ENCODE measurements at places on chromosomes 7 and 10.

DNA sequence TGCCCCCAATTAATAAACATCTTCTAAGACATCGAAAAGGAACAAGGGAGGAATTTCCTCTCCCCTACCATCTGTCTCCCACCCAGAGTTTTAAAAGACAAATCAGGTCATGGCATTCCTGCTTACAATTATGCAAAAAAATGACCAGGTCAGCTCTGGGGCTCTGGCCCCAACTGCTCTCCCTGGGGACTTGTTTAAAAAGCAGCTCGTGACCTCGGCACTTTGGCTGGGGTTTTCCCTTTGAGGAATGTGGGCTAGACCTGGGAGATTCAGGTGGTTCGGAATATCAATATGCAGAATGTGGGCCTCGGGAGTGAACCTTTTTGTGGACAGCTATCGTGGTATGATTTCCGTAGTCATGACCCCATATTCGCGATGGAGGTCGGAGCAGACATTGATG, 648 bp upstream of the RADIL start:
- no peak overlapping the region for H3K4me3 ChIP-seq
- H3K4me1 ChIP-seq = peaks cover 18% of the 10 kb centered on the region
- H3K27me3 ChIP-seq = peaks cover 6% of the 10 kb centered on the region
- H3K36me3 ChIP-seq = no peaks in the 10 kb centered on the region
- no peak for DNase-seq
- no peak overlapping the region for H3K27ac ChIP-seq

DNA sequence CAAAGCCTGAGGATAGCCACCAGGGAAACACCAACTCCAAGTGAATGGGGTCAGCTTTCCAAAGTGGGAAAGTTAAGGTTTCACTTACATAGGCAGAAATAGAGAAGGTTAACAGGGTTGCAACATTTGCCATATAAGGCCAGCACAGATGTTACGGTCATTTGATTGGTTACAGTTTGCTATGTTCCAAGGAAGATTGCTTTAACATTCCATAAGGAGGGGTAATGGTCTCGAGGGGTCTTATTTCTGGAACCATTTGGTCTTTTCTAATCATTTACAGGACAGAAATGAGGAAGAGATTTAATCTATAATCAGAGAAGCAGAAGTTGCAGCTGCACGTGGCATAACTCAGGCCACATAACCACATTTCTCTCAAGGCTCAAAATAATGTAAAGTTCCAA, 679.4 kb upstream of the C7orf33 start:
- no peaks in the 10 kb centered on the region for H3K27me3 ChIP-seq
- no peak overlapping the region for H3K4me3 ChIP-seq

- H3K4me3 ChIP-seq = no peak overlapping the region
- no peaks in the 10 kb centered on the region for H3K27me3 ChIP-seq
- H3K27ac ChIP-seq = no peak overlapping the region
- DNase-seq = no peak
- no peaks in the 10 kb centered on the region for H3K36me3 ChIP-seq
Measured at GRCh38 chr7:22400150-22400814, 43.3 kb upstream of the RAPGEF5 start.

GRCh38 chr7:45990276-45990675, 69.2 kb upstream of the IGFBP3 start:
- H3K27ac ChIP-seq = no peak overlapping the region
- no peak for DNase-seq
- H3K4me1 ChIP-seq = no peaks in the 10 kb centered on the region
- no peaks in the 10 kb centered on the region for H3K27me3 ChIP-seq

- H3K27ac ChIP-seq = no peak overlapping the region
- no peak for DNase-seq
- no peaks in the 10 kb centered on the region for H3K36me3 ChIP-seq
- no peaks in the 10 kb centered on the region for H3K27me3 ChIP-seq
- no peaks in the 10 kb centered on the region for H3K4me1 ChIP-seq
Measured at GRCh38 chr7:78924581-78924980, 528.9 kb downstream of the MAGI2 start.

- H3K36me3 ChIP-seq = no peaks in the 10 kb centered on the region
- no peak overlapping the region for H3K4me3 ChIP-seq
- DNase-seq = no peak
- no peaks in the 10 kb centered on the region for H3K4me1 ChIP-seq
- H3K27ac ChIP-seq = no peak overlapping the region
Measured at GRCh38 chr7:141231018-141231792, 157.3 kb downstream of the TMEM178B start.

GRCh38 chr7:19139706-19140327, 5.4 kb downstream of the FERD3L start:
- DNase-seq = no peak
- no peaks in the 10 kb centered on the region for H3K4me1 ChIP-seq
- H3K4me3 ChIP-seq = no peak overlapping the region
- no peak overlapping the region for H3K27ac ChIP-seq

DNA sequence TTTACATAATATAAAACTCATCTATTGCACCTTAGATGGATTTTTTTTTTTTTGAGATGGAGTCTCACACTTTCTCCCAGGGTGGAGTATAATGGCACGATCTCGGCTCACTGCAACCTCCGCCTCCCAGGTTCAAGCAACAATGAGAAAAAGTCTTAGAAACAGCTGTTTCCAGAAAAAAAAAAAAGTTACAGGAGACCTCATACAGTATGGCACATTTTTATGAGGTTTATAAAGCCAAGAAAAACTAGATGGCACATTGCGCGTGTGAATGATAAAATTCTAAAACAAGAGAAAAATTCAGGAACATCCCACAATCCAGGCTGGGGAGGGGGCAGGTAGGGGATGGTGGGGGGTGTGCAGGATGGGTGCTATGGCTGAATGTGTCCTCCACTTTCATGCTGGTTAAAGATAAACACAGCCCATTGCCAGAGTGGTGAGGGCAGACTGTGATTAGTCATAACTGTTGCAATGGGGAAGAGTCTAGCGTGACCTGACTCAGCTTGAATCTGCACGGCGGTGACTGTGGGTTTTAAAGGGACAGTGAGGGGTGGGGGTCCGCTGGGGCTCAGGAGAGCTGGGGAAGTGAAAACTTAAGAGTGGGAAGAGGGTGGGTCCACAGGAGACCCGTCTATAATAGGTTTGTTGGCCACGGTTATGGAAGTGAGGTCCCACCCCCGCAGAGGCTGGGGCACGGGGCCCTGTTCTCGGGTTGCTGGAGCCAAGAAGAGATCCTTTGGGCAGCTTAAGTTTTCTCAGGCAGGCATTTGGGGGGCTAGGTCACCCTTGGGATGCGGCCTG, 11.9 kb upstream of the LRRC27 start:
- H3K4me3 ChIP-seq = no peak overlapping the region
- peak overlapping the region; percentile 83 for H3K27ac ChIP-seq
- H3K36me3 ChIP-seq = peaks cover 14% of the 10 kb centered on the region

GRCh38 chr7:20713792-20714191, 72.9 kb downstream of the SP8 start:
- no peak overlapping the region for H3K4me3 ChIP-seq
- H3K27me3 ChIP-seq = no peaks in the 10 kb centered on the region
- no peak overlapping the region for H3K27ac ChIP-seq
- no peaks in the 10 kb centered on the region for H3K36me3 ChIP-seq

DNA sequence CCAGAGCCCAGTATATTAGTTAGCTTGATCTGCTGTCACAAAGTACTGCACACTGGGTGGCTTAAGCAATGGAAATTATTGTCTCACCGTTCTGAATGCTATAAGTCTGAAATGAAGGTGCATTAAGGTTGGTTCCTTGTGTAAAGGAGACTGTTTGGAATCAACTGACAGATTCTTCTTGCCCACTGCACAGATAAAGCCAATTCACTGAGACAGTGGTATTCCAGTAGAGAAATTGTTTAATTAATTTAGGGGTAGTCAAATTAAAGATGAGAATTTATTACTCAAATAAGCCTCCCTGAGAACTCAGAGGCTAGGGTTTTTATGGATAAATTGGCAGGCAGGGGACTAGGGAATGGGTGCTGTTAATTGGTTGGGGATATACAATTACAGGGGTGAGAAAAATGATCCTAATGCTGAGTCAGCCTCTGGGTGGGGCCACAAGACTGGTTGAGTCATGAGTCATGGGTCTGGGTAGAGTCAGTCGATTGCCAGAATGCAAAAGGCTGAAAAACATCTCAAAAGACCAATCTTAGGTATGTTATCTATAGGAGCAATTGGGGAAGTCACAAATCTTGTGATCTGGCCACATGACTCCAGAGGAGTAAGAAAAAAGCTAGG, 23.5 kb upstream of the SAMD9L start:
- H3K4me3 ChIP-seq = no peak overlapping the region
- H3K36me3 ChIP-seq = no peaks in the 10 kb centered on the region
- H3K4me1 ChIP-seq = no peaks in the 10 kb centered on the region
- no peaks in the 10 kb centered on the region for H3K27me3 ChIP-seq
- no peak overlapping the region for H3K27ac ChIP-seq
- no peak for DNase-seq

DNA sequence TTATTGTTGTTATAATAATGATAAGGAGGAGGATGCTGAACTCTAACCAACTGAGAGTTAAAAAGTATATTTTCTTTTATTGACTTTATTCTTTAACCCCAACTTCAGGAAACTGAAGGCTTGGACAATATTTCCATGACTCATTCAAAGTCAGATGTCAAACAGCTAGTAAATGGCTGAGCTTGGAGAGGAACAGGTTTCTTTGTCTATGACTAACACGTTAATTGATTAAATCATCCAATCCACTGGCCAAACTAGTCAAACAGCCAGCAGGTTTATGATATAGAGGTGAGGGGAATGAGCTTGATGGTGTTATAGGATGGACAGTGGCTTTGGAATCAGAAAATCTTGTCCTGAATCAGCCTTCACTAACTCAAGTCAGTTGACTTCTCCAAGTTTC, 119.1 kb upstream of the WDR11 start:
- no peaks in the 10 kb centered on the region for H3K36me3 ChIP-seq
- no peak for DNase-seq

DNA sequence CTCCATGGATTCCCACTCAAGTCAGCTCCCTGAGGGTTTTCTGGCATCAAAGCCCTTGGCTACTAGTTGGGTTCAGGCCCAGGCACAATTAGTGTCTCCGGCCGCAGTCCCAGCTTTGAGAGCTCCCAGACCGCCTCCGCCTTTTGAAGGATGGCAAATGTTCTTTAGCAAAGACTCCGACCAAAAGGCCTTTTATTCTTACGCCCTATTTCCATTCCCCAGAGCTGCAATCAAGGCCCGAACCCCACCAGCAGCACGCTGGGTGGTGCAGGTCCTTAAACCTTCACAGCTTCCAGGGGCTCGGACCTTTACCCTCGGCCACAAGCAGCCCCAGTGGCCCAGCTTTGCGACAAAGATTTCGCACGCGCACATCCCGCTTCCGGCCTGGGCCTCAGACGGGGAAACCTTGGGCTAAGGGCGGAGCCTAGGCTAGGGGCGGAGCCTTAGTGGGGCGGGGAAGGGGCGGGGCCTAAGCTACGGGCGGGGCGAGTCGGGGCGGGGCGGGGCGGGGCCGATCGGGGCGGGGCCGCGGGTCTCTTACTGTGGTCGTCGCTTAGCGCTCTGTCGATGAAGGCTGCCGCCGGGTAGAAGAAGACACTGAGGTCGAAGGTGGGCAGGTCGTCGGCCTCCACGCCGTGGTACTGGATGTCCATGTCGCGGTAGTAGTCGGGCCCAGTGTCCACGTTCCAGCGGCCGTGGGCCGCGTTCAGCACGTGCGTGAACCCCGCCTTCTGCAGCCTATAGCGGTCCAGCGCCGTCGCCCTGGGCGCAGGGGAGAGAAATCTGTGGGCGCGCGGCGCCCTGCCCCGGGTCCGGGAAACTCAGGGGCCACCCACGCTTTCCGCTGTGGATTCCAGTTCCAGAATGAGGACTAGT, 68.0 kb upstream of the SAMD8 start:
- H3K4me3 ChIP-seq = no peak overlapping the region
- H3K27ac ChIP-seq = no peak overlapping the region
- H3K4me1 ChIP-seq = no peaks in the 10 kb centered on the region
- H3K27me3 ChIP-seq = peaks cover 3% of the 10 kb centered on the region

DNA sequence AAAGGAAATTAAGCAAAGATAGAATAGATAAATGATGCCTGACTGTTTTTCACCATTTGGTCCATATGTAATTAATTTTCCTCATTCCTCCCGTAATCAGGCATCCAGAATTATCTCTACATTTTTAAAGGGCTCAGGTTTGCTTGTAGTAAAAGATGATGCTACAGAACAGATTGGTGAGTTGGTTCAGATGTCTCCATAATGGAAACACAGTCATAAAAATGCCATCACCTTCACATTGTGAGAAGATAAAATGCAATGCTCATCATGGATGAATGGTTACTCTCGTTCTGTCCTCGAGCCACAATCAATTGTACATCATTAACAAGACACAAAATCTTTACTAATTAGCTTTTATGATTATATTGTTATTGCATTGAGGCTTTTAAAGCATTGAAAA, 64.9 kb upstream of the CELF2 start:
- no peaks in the 10 kb centered on the region for H3K27me3 ChIP-seq
- H3K4me1 ChIP-seq = no peaks in the 10 kb centered on the region
- H3K36me3 ChIP-seq = no peaks in the 10 kb centered on the region
- no peak overlapping the region for H3K27ac ChIP-seq
- H3K4me3 ChIP-seq = no peak overlapping the region
- DNase-seq = no peak

DNA sequence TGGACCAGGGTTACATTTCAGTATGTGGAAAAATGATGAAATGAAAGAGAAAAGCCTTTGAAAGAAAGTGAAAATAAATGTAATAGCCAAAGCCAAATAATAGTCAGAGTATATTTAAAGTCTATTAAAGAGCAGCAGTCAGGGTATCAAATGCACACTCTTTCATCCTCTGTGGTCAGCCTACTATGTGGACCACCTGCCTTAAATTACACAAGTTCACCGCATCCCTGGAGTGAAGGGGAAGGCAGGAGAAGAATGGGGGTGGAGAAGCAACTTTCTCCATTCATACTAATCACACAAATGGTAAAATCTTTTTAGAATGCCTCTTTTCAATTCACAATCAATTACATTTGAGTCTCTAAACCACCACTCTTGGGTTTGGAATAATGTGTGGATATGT, 16.0 kb downstream of the TWIST1 start:
- no peak for DNase-seq
- no peak overlapping the region for H3K4me3 ChIP-seq
- H3K27ac ChIP-seq = no peak overlapping the region
- no peaks in the 10 kb centered on the region for H3K36me3 ChIP-seq
- H3K27me3 ChIP-seq = peaks cover 6% of the 10 kb centered on the region

GRCh38 chr7:12685550-12685949, 1.9 kb upstream of the ARL4A start:
- peaks cover 9% of the 10 kb centered on the region for H3K4me1 ChIP-seq
- no peak overlapping the region for H3K4me3 ChIP-seq
- peak overlapping the region; percentile 95 for H3K27ac ChIP-seq
- DNase-seq = no peak
- peaks cover 20% of the 10 kb centered on the region for H3K36me3 ChIP-seq

DNA sequence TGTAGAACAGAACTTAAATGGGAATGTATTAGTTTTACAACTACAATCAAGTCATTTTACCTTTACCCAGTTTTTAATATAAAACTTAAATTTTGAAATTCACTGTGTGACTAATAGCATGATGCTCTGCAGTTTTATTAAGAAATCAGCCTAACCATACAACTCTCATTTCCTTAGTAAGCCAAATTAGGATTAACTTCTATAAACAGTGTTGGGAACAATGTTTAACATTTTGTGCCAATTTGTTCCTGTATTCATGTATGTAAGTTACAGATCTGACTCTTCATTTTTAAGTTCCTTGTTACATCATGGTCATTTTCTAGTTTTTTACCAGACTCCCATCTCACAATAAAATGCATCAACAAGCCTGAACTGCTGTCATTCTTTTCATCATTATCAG, 209.8 kb downstream of the ZEB1 start:
- H3K27ac ChIP-seq = no peak overlapping the region
- H3K4me1 ChIP-seq = no peaks in the 10 kb centered on the region
- no peaks in the 10 kb centered on the region for H3K27me3 ChIP-seq
- no peak overlapping the region for H3K4me3 ChIP-seq
- no peaks in the 10 kb centered on the region for H3K36me3 ChIP-seq
- DNase-seq = no peak
